ENCODE measurements at places on chromosomes 5 and 9. TPM values are rescaled to one million over a fixed set of nuclear protein-coding genes. Genes with fewer than 3 reads are reported as not detected.
A peak's percentile ranks its signal among the peaks of the same experiment; 100 is the strongest.

GRCh38 chr9:103990311-103990710 lies 103.8 kb upstream of the SMC2 start:
- H3K36me3 ChIP-seq = no peaks in the 10 kb centered on the region
- no peaks in the 10 kb centered on the region for H3K4me1 ChIP-seq
- H3K27me3 ChIP-seq = no peaks in the 10 kb centered on the region
- no peak overlapping the region for H3K4me3 ChIP-seq
- no peak overlapping the region for H3K27ac ChIP-seq

DNA sequence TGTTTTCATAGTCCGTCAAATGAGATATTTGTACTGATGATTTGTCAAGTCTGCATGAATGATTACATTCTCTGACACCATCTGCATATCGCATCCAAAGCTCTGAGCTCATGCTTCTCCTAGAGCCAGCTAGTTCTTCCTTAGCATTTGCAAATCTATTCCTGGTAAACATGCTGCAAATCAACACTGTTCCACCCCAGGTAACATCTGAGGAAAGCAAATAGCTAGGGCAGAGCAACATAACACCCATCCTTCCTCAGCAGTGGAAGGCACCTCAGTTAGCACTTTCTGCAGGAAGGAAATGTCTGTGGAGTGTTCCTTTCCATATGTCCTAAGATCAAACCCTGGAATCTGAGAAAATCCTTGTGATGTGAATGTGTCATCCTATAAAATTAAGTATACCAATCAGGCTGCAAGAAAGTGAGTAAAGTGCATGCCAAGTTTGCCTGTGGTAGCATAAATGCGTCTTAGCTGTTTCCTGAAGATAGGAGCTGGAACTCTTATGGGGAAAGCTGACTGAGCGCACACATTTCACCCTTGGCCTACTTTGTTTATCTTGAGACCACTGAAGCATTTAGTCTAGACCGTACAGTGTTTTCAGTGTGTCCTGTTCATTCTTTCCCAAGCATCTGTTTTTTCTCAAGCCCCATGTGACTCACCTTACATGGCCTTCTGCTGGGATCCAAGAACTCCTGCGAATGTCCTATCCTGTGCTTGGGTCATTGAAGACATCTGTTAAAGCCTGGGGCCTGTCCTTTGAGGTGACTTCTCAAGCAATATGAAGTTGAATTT lies 50.9 kb upstream of the STARD4 start:
- no peaks in the 10 kb centered on the region for H3K4me1 ChIP-seq
- no peaks in the 10 kb centered on the region for H3K36me3 ChIP-seq
- H3K27ac ChIP-seq = no peak overlapping the region

Gene PITX1
- total RNA-seq = 0.23 TPM

Gene COL15A1
- total RNA-seq = 2.6 TPM

Gene CNTLN
- 6.3 TPM for total RNA-seq

Gene RHOBTB3
- total RNA-seq = 42.4 TPM

DNA sequence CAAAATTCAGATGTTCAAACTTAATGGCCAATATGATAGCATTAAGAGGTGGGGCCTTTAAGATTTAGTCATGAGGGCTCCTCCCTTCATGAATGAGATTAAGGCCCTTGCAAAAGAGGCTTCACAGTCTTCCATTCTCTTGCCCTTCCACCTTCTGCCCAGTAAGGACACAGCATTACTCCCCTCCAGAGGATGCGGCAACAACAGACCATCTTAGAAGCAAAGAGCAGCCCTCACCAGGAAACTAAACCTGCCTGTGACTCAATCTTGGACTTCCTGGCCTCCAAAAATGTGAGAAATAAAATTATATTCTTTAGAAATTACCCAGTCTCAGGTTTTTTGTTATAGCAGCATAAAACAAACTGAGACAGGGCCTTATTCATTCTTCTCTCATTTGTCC lies 8.2 kb downstream of the AP3B1 start:
- no peak overlapping the region for H3K4me3 ChIP-seq
- H3K36me3 ChIP-seq = no peaks in the 10 kb centered on the region
- peaks cover 7% of the 10 kb centered on the region for H3K4me1 ChIP-seq
- H3K27ac ChIP-seq = no peak overlapping the region

- H3K27ac ChIP-seq = no peak overlapping the region
- no peak overlapping the region for H3K4me3 ChIP-seq
- no peaks in the 10 kb centered on the region for H3K36me3 ChIP-seq
- DNase-seq = no peak
- H3K4me1 ChIP-seq = no peaks in the 10 kb centered on the region
- no peaks in the 10 kb centered on the region for H3K27me3 ChIP-seq
Observed at GRCh38 chr5:101045689-101046088, 142.6 kb upstream of the ST8SIA4 start.

GRCh38 chr9:38670542-38671371 lies 49.2 kb downstream of the FAM240B start:
- H3K36me3 ChIP-seq = no peaks in the 10 kb centered on the region
- H3K4me1 ChIP-seq = peaks cover 7% of the 10 kb centered on the region
- no peaks in the 10 kb centered on the region for H3K27me3 ChIP-seq
- no peak overlapping the region for H3K4me3 ChIP-seq

- H3K36me3 ChIP-seq = no peaks in the 10 kb centered on the region
- no peak overlapping the region for H3K27ac ChIP-seq
- no peaks in the 10 kb centered on the region for H3K4me1 ChIP-seq
- no peaks in the 10 kb centered on the region for H3K27me3 ChIP-seq
Observed at GRCh38 chr5:167426501-167426900, 864.9 kb upstream of the WWC1 start.

Gene GRM6
- total RNA-seq = not detected

Gene CCDC180
- 6.6 TPM for total RNA-seq

Gene RUSC2
- 24.6 TPM for total RNA-seq

DNA sequence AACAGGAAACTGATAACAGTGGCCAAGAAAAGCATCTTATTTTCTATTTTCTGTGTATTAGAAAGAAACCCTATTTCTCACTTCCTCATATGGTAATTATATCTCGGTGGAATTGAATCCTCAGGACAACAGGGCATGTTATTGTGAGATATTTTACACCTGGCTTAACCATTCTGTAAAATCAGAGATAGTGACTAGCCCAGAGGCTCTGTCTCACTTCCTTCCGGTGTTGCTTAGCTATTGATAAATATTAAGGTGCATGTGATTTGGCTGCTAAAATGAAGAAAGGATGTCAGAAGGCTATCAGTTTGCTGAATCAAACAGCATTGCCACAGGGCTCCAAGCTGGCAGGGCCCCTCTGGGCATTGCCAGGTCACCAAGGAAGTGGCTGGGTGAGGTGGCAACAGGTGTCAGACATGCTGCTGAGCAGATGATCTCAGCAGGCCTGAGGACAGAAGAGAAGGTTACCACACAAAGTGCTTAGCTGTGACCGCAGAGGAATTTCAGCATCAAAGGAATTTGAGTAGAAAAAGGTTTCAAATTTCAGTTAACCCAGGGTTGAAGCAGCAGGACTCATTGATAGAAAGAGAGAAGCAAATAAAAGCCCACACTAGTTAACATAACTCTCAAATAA lies 330.7 kb downstream of the PDE4D start:
- H3K36me3 ChIP-seq = no peaks in the 10 kb centered on the region
- no peak overlapping the region for H3K4me3 ChIP-seq
- DNase-seq = peak; percentile 85
- H3K27ac ChIP-seq = no peak overlapping the region

Gene SLC25A2
- total RNA-seq = not detected

GRCh38 chr5:101995585-101995984 lies 300.5 kb downstream of the SLCO4C1 start:
- no peak overlapping the region for H3K27ac ChIP-seq
- no peak for DNase-seq
- no peaks in the 10 kb centered on the region for H3K4me1 ChIP-seq
- H3K36me3 ChIP-seq = no peaks in the 10 kb centered on the region

GRCh38 chr5:134840811-134841210 lies 5.0 kb upstream of the C5orf24 start:
- no peaks in the 10 kb centered on the region for H3K36me3 ChIP-seq
- no peak overlapping the region for H3K4me3 ChIP-seq
- H3K27me3 ChIP-seq = no peaks in the 10 kb centered on the region

- DNase-seq = no peak
- no peak overlapping the region for H3K4me3 ChIP-seq
- H3K27me3 ChIP-seq = no peaks in the 10 kb centered on the region
- H3K27ac ChIP-seq = no peak overlapping the region
- H3K4me1 ChIP-seq = no peaks in the 10 kb centered on the region
Observed at GRCh38 chr5:59483971-59484472, 409.5 kb downstream of the PDE4D start.

GRCh38 chr9:8864545-8864896 lies 1064.9 kb upstream of the DMAC1 start:
- no peak overlapping the region for H3K4me3 ChIP-seq
- H3K27me3 ChIP-seq = no peaks in the 10 kb centered on the region
- no peak for DNase-seq
- no peak overlapping the region for H3K27ac ChIP-seq
- H3K4me1 ChIP-seq = no peaks in the 10 kb centered on the region

Gene SLCO4C1
- total RNA-seq = 19.6 TPM

DNA sequence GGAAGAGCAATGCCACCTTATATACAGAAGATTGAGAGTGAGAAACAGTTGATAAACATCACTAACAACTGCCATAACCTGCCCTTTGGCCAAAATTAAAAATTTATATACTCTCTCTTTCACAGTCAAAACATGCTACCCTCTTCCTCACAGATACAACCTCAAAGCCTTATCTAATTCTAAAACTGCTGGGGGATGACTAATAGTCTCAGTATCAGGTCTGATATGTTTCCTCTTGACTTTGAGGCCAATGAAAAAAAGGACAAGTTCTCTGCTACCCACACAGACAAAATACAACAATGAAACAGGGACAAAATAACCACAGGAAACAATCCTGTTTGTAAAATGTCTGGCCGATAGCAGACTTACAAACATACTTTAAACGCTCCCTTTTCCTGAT lies 485.6 kb upstream of the NUDT12 start:
- H3K27me3 ChIP-seq = no peaks in the 10 kb centered on the region
- no peak overlapping the region for H3K27ac ChIP-seq
- no peaks in the 10 kb centered on the region for H3K36me3 ChIP-seq
- no peak overlapping the region for H3K4me3 ChIP-seq

Gene PCDHGB1
- 1.7 TPM for total RNA-seq

Gene RASGRF2
- total RNA-seq = 1.5 TPM

All from upper lobe of left lung (tissue), 6 donors.